ENCODE measurements at places on chromosomes 3 and 15.

DNA sequence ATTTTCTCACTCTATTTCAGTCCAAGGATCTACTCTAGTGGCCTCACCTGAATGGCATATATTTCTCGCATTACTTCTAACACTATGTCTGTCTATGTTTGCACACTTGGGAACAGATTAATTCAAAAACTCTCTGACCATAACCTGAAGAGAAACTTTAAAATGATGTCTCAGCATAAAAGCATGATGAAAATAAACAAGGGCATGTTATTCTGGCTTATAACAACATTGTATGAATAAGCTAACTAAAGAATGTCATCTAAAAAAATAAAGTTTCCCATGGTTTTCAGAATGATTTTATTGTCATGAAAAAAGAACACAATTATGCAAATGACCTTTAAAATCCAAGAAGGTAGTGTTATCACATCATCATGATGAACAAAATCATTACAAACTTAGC is 85.5 kb upstream of the ROBO2 start:
- no peak for DNase-seq

DNA sequence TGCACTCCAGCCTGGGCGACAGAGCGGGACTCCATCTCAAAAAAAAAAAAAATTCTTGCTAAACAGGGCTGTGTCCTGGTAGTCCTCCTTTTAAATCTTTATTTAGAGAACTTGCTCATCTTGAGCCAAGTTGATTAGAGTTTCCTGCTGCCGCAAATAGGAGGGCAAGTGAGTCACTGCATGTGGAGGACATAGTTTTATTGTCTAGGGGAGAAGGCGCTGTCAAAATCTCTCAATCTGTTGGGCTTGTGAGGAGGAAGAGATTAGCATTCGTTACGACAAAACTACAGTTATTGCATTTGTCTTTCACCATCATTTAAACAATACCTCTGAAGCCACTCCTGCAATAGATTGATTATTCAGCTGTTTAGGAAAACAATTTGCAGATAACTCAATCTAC is 11.5 kb downstream of the MUC4 start:
- DNase-seq, result no peak

- DNase-seq, result no peak
Observed at GRCh38 chr3:89372456-89372855, 265.0 kb downstream of the EPHA3 start.

- DNase-seq, result no peak
Observed at GRCh38 chr3:153274561-153274960, 112.5 kb downstream of the RAP2B start.

- no peak for DNase-seq
Observed at GRCh38 chr3:87196879-87197278, 30.2 kb upstream of the CHMP2B start.

- no peak for DNase-seq
Observed at GRCh38 chr3:51379301-51379700, 5.8 kb upstream of the MANF start.

GRCh38 chr3:294581-294980 is 98.0 kb downstream of the CHL1 start:
- DNase-seq, result no peak

- no peak for DNase-seq
Observed at GRCh38 chr3:58271901-58272501, 34.0 kb upstream of the RPP14 start.

GRCh38 chr3:30516238-30516637 is 90.2 kb upstream of the TGFBR2 start:
- DNase-seq, result no peak

DNA sequence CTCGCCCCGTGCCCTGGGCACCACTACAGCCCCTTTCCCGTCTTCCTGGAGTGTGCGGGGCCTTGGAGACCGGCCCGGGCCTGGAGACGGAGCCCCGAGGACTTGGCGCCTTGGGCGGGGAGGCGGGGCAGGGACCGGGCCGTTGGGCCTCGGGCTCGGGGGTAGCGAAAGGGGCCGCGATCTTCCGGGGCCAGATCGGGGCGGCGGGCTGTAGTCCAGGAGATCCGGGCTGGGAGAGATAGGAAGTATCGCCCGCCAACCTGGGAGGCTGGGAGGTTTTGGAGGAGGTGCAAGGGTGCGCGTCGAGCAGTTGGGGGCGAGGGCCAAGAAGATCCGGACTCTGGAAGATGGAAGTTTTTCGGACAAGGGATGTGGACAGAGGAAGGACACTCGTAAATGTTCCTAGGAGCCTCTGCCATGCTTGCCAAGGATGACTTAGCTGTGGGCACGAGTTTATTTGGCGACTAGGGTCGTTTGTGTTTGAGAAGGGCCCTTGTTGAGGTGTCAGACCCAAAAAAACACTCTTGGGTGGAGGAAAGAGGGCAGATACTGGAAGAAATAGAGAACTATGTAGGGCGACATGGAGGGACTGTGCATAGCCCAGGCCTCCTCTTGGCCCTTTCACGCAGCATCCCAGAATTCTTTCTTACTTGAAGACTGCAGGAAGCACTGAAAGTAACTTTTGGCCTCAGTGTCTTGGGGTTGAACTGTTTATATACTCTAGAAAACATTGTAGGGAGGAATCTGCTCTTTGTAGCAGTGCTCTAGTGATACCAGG is 712 bp downstream of the RTF1 start:
- no peak for DNase-seq

DNA sequence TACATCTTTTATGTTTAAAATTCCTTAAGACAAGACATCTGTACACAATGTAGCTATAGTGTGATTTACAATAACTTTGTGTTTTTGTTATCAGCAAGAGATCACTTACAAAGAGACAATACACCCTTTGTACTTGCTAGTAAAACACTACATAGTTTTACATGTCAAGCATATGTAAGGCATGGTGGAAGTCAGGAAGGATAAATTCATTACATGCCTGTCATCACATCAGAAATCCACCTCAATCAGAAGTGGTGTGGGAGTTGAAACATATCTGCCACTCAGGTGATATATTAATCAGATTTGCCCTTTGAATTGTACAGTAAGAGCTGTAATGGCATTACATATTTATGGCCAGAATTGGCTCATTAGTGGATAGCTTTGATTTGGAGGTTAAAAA is 95.5 kb downstream of the MBNL1 start:
- no peak for DNase-seq

GRCh38 chr3:23810343-23811184 is 4.8 kb downstream of the UBE2E1 start:
- peak; percentile 14 for DNase-seq

DNA sequence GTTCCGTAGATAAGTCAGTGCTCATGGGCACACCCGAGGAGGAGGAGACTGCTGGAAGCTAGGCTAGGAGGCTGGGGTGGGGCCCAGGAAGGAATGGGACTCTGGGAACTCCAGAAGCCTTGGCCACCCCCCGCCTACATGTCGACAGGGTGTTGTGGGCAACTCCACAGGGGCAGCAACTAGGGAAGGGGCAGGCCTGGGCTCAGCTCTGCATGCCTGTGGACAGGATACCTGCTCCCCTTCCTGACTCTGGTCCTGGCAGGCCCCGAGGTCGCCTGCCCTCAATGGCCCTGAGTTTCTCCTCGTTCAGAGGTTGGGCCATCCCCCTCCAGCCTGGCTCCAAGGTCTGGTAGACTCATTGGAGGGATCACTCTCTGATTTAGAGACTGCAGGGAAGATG is 138.9 kb upstream of the LINGO1 start:
- DNase-seq, result no peak

- no peak for DNase-seq
Observed at GRCh38 chr3:180776433-180776832, 97.1 kb upstream of the CCDC39 start.

GRCh38 chr15:60392601-60392985 is 5.2 kb downstream of the ANXA2 start:
- DNase-seq, result no peak

GRCh38 chr15:92818651-92819277 is 81.4 kb upstream of the CHD2 start:
- DNase-seq, result no peak
